M059J (cell line): ENCODE measurements at places on chromosomes 5 and 9.

GRCh38 chr9:122228568-122229484, at the start of gene LHX6:
Gene LHX6 (minus strand): TSS chr9:122228957. CDS start chr9:122228740, 217 bp downstream.
- DNase-seq = peak; percentile 56

- DNase-seq = no peak
Observed at GRCh38 chr5:180133971-180134508, 62.5 kb upstream of the RNF130 start.

DNA sequence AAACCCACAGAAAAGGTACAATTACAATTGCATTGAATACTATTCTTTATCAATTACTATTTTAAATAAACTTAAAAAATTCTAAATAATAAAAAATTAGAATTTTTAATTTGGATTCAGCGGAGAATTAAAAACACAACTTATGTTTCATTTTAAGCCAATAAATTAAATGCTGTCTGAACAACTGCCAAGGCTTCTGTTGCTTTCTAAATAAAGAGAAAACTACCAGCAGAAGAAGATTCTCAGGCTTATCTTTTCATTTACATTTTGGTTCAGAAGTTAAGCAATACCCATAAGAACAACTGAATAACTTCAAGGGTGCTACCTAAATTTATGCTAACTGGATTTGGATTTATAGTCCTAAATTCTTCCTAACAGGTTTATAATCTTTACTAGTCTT, 150.0 kb upstream of the FTMT start:
- no peak for DNase-seq

DNA sequence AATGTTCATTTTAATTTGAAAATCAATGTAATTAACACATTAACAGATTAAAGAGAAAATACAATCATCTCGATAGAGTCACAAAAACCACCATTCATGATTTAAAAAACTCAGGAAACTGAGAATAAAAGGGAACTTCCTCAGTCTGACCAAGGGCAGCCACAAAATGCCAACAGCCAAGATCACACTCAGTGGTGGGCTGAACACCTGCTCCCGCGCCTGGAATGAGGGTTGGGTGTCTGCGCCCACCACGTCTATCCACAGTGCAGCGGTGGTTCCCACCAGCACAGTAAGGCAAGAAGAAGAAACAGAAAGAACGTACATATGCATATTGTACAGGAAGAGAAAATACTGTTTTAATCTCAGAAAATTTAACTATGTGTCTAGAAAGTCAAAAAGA, 11.7 kb upstream of the NSMF start:
- no peak for DNase-seq
